Fibroblast of lung (primary cell): ENCODE measurements at places on chromosomes 3 and 15. TPM values are rescaled to one million over a fixed set of nuclear protein-coding genes. Genes with fewer than 3 reads are reported as not detected.
A peak's percentile ranks its signal among the peaks of the same experiment; 100 is the strongest.

RARB gene
- 9.4 and 10.3 TPM in 2 replicates for total RNA-seq

GOLGA6A gene
- total RNA-seq: under 0.01 TPM in 1 of 2 replicates, not detected in the other

FOXB1 gene
- not detected in 2 replicates for total RNA-seq

OSBPL10 gene
- total RNA-seq: 3.6 and 7.1 TPM in 2 replicates

INSYN1 gene
- total RNA-seq: 1.2 and 1.3 TPM in 2 replicates

ADGRG7 gene
- not detected in 2 replicates for total RNA-seq

PPP1R14D gene
- not detected in 2 replicates for total RNA-seq

NTRK3 gene
- 0.77 TPM in 1 of 2 replicates, not detected in the other for total RNA-seq

HERC2 gene
- total RNA-seq: 37.0 and 55.8 TPM in 2 replicates

PLCL2 gene
- total RNA-seq: 11.0 and 11.9 TPM in 2 replicates

- peak; percentile 76 for DNase-seq
These were observed 4.7 kb downstream of the INAFM2 start for GRCh38 chr15:40328176-40328575.

GRCh38 chr3:77086408-77086807 lies 46.5 kb downstream of the ROBO2 start:
- no peak for DNase-seq

DNA sequence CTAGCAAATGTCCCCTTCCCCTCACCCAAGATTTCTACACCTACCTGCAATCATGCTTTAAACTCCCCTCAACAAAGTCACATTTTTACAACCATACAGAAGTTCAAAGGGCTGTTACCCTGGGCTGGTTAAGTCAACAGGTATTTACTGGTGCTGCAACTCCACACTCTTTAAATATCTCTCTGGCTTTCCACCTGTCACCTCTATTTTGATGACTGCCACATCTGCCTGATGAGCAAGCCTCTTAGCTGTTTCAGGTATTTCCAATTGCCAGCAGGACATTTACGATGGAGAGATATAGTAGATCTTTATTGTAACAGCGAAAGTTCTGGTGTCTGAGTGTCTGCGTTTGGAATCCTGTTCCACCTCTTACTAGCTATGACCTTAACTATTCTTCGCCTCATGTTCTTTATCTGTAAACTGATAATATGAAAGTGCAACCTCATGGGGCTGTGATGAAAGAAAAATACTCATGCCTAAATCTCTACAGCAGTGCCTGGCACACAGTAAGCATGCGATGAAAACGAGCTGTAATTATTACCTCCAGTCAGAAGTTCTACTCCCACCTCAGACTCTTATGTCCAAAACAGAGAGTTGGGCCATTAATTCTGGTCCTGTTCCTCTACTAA lies 44.2 kb upstream of the TPM1 start:
- no peak for DNase-seq

DNA sequence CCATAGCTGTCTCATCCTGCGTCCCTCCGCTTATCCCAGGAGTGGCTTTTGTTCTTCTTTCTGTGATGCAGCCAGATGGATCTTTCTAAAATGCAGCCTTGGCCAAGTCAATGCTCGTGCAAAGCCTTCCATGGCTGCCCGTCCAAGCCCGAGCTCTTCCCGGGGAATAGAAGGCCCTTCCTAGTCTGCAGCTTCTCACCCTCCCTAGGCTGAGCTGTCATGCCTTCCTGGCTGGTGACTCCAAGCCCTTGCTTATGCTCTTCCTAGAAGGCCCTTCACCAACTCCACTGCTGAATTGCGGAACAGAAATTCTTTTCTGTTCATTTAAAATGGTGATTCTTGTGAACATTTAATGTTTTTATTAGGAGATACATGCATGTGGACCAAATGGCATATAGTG lies 95.9 kb downstream of the SMAD6 start:
- no peak for DNase-seq

DNA sequence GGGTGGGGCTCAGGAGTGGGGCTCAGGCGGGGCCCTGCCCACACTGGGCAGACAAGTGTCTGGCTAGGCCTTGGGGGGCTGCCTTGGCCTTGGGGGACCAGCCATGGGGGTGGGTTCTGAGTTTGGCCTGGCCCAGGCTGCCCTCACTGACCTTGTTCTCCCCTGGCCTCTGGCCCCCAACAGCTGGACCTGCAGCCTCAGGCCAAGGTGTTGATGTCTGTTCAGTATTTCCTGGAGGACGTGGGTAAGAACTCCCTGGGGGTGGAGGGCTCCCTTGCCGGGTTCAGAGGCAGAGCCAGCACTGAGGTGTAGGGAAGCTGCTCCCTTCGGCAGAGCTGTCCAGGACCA lies 20.0 kb downstream of the PRKCD start:
- DNase-seq: no peak

DNA sequence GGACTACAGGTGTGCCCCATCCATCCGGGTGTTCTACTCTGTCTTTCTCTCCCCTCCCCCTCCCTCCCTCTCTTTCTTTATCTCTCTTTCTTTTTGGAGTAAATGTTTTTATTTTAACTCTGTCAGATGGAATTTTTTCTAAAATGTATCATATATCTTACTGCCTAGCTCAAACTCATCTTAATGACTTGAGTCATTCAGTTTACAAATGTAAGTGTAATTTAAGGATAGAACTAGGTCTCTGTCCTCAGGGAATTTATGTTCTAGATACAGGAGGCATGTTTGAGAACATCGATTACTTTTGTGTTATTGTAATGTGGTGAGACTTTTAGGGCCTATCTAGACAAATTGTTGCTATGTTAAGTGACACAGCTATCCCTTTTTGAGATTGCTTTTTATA lies 3.5 kb downstream of the TBC1D23 start:
- DNase-seq: no peak

DNA sequence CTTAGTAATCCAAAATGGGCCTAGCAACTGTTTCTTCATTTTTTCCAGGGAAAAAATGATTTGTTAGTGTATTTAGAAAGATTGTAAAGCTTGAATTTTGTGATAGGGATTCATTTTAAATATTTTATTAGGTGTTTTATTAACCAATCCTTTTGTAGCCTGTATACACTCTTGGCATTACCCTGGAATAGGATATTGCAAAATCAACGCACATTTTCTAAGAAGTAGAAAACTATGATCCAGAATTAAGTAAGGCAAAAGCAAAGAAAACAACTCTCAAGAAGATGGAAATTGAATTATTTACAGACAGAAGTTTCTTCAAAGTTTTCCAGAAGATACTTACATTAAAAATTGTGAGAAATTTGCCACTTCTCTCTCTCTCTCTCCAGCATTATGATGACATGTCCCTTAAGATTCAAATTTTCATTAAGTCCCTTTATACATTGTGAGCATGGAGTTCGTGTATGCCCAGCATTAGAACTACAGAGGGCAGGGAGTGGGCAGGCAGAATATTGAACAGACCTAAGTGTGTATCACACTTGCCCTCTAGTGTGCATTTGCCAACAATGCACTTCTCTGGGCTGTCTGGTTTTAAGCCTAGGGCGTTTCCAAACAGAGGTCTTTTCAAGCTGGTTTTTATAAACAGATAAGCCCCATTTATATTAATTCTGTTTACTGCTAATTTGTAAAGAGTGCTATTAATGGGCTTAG lies 28.5 kb upstream of the CMSS1 start:
- peak; percentile 62 for DNase-seq

DNA sequence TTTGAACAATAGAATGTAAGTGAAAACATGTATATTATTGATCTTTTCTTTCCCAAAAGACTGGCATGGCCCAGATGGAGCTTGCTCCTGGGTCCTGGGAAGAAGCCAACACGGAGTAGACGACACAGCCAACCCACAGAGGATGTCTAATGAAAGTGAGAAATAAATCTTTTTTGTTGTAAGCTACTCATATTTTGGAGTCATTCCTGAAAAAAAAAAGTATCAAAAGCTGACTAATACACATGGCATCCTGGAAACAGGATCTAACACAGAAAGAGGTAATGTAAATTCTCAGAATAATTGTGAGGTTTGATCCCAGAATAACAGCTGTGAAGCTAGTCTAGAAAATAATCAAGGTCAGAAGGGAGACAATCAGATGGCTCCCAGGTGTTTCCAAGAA lies 12.6 kb upstream of the FRMD5 start:
- DNase-seq: peak; percentile 92

- peak; percentile 3 for DNase-seq
These were observed 46.0 kb downstream of the TEX9 start for GRCh38 chr15:56411122-56411749.

- peak; percentile 73 for DNase-seq
These were observed 29.0 kb upstream of the TIMP4 start for GRCh38 chr3:12187448-12188327.

GRCh38 chr3:186953011-186953487 lies 22.7 kb downstream of the ST6GAL1 start:
- DNase-seq: no peak

DNA sequence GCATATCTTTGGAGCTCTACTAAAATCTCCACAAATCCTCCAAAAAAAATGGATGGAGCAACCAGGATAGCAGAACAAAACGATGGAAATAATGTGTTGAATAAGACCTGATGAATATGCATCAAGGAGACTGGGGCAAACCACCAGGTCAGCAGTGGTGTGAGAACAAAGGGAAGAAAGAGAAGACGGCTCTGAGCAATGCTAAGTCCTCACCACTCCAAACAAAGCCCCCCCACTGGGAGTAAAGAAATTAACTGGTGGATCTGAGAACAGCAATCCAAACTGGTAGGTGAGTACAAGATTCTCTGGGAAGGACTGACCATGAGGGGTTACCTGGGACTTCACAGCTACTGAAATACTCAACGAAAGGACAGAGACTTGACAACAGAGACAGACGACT lies 977.3 kb downstream of the TBL1XR1 start:
- DNase-seq: no peak

GRCh38 chr3:127339928-127340861 lies 52.3 kb upstream of the PRR20G start:
- no peak for DNase-seq

GRCh38 chr3:17469954-17470353 lies 272.5 kb downstream of the TBC1D5 start:
- no peak for DNase-seq

DNA sequence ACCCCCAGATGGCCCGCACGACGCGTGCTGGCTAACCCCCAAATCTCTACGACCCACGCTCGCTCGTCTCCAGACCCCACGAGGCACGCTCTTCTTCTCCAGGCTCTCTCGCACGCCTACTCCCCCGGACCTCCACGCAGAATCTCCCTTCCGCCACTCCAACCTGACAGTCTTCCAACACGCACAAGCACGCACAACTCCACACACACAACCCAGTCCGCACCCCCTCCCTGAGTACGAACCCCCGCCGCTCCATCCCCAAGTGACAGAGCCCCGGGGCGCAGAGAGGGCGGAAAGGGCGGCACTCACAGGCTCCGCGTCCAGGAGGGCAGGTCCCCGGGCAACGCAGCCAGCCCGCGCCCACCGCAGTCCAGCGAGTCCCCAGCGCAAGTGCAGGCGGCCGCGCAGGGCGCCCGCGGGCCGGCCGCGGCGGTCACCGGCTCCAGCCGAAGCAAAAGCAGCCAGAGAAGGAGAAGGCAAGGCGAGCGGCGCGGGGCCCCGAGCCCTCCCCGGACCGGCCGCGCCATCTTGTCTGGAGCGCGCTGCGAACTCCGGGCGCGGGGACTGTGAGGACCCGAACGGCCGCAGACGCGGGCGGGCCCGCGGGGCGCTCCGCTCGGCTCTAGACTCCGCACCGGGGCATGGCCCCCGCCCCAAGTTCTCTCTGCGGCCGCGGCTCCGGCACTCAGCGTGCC lies 794 bp downstream of the LRIG1 start:
- DNase-seq: peak; percentile 23

DNA sequence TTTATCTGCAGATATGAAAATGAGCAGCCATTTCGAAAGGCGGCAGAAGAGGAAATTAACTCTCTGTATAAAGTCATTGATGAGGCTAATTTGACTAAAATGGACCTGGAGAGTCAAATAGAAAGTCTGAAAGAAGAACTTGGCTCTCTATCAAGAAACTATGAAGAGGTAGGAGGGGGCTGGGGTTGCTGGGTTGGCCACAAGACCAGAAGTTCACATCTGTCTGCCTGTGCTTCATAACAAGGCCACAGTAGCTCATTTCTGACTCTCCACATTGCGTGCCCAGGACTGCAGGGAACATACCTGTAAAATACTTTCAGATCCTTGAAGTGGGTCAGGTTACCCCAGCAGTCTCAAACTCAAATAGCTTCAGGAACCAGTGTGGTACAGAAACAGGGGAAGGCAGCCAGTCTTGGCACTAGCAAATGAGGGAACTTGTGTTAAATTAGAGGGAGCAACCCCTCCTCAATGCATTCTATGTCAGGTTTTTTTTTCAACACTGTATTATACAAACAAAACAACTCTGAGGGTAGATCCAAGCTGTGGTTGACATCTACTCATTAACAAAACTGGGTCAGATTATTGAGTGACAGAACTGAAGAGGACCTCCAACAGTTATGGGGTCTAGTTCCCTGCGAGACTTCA lies 48.7 kb downstream of the BFSP2 start:
- no peak for DNase-seq
